ENCODE measurements at places on chromosomes 4 and X.

GRCh38 chr4:183304067-183304466, 16.0 kb downstream of the CLDN22 start:
- no peak for DNase-seq

- no peak for DNase-seq
These were observed 119.1 kb upstream of the OTUD4 start for GRCh38 chr4:145299380-145300076.

- DNase-seq, result no peak
These were observed 374.3 kb downstream of the IQCM start for GRCh38 chr4:149441338-149441737.

GRCh38 chrX:43666311-43666912, 10.3 kb downstream of the MAOA start:
- no peak for DNase-seq

GRCh38 chr4:163251204-163251603, 81.2 kb downstream of the NPY1R start:
- no peak for DNase-seq

GRCh38 chrX:47518144-47518543, 35.1 kb upstream of the ZNF41 start:
- no peak for DNase-seq

DNA sequence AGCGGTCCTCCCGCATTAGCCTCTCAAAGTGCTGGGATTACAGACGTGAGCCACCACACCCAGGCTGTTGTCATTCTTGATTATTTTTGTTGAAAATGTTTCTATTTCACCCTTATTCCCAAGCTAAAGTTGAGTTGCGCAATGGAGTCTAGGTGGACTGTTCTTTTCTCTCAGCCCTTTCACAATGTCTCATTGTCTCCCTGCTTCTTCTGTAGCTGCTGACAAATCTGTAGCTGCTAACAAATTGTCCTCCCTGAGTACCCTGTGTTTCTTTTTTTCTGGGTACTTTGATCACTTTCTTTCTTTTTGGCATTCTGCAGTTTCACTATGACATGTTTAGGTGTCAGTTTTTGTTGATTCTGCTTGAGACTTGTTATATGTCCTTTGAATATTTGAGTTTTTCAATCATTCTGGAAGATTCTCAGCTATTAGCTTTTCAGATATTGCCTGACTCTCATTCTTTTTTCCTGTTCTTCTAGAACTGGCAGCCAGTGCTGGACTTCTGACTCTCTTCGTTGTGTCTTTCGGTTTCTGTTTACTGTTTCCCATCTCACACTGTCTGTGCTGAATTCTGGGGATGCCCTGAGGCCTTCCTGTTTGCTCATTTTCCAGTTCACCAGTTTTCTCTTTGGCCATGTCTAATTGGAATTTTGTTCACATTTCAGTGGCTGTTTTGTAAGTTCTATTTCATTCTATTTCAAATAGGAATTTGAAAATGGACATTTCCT, 6.6 kb downstream of the ABCD1 start:
- DNase-seq, result no peak

DNA sequence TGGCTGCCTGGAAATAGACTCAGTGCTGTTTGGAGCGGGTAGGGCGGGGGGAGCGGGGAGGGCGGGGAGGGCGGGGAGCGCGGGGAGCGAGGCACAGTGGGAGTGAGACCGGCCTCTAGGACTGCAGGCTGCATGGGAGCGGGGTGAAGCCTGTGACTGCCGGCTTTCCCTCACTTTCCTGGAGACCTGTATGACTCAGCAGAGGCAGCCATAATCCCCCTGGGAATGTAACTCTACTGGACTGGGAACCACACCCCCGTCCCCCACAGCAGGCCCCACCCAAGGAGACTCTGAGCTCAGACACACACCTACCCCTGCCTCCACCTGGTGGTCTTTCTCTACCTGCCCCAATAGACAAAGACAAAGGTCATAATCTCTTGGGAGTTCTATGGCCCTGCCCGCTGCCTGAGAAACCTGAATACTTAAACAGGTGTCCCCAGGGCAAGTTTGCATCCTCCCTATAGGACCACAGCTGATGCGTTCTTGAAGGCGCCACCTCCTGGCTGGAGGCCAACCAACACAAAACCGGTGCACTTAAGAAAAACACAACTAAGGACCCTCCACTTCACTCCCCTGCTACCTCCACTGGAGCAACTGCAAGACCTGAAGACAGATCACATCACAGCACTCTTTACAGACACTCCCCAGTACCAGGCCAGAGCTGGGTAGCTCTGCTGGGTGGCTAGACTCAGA, 18.0 kb downstream of the HDAC8 start:
- DNase-seq, result no peak

DNA sequence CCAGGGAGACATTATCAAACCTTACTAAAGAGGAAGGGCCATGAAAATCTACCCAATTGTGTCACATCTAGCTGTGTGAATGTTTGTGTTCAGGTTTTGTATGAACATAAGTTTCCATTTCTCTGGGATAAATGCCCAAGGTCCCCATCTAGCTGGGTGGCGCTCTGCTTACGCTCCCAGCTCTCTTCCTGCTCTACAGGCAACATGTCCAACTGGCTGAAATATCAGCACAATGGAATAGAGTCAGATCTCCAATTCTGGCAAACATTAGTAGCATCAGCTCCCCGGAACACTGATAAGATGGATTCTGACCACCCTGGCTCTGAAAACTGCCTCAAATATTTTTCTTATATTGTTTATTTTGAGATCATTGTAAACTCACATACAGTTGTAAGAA, 74.8 kb downstream of the IRF2 start:
- DNase-seq, result no peak

DNA sequence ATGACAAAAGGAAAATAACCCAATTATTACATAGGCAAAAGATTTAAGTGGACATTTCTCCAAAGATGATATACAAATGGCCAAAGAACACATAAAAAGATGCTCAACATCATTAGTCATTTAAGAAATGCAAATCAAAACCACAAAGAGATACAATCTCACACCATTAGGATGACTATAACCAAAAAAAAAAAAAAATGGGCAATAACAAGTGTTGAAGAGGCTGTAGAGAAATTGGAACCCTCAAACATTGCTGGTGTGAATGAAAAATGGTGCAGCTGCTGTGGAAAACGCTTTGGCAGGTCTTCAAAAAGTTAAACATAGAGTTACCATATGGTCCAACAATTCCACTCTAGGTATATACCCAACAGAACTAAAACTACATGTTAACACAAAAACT, 5.6 kb upstream of the PRDX4 start:
- DNase-seq, result no peak

- DNase-seq, result no peak
These were observed 124.5 kb upstream of the PLAC1 start for GRCh38 chrX:134782796-134783195.

GRCh38 chrX:118779581-118779980, 44.0 kb upstream of the ZCCHC12 start:
- DNase-seq, result no peak

GRCh38 chr4:73885574-73886267, 16.5 kb downstream of the CXCL1 start:
- DNase-seq, result no peak

DNA sequence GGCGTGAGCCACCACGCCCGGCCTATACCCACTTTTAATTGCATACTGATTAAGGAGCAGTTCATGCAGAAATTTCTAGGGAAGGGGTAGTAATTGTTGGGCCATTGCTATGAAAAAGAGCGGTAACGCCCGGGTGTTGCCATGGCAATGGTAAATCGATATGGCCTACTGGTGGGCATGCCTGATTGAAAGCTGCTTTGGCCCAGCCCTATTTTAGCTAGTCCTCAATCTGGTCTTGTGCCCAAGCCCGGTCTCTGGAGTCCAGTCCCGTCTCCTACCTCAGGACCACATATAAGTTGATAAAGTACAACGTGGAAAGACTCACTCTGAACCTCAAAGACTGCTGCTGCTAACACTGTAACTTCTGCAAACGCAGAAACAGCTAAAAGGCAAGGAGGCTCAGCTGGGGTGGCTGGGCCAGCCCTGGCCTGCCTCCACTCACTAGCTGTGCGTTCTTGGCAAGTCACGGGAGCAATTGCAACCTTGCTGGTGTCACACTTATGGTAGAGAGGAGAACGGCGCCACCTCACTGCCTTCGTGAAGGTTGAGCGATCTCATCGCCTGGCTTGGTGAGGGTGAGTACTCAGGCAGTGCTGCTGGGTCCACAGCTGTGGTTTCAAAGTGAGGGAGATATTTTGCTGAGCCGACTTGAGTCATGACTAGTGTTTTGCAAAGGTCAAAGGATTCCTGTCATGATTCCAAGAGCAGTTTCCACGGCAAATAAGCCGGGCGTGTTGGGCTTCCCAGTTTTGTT, 57.0 kb upstream of the GRPEL1 start:
- no peak for DNase-seq

- no peak for DNase-seq
These were observed 73.1 kb downstream of the QRFPR start for GRCh38 chr4:121307445-121308327.

DNA sequence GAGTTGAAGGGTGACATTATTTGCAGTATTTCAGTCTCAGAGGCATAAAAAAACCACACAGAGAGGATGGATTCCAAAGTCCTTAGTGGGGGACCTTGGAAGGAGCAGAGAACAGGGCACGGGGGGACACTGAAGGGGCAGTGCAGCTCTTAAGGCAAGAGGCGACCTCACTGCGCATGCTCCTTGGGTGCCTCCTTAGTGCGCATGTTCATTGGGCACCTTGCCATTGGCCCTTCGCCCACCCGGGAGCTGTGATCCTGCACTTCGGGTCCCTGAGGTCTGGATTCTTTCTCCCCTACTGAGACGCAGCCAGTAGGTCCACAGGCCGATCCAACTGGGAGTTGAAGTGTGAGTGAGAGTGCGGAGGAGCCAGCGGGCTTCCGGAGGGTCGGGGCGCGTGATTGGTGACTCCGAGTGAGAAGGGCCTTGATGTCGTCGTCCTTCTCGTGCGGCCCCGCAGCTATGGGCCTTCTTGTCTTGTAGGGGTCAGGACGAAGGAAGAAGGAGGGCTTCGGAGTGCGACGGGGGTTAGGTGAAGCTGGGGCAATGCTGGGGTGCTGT, at the start of gene XAGE5:
TSS of gene XAGE5 (plus strand) at position 223 of the 561 bp plus-strand sequence. CDS start 1,280 bp downstream, outside the sequence.
- DNase-seq, result no peak

GRCh38 chr4:70651864-70652506, 14.3 kb downstream of the JCHAIN start:
- no peak for DNase-seq

DNA sequence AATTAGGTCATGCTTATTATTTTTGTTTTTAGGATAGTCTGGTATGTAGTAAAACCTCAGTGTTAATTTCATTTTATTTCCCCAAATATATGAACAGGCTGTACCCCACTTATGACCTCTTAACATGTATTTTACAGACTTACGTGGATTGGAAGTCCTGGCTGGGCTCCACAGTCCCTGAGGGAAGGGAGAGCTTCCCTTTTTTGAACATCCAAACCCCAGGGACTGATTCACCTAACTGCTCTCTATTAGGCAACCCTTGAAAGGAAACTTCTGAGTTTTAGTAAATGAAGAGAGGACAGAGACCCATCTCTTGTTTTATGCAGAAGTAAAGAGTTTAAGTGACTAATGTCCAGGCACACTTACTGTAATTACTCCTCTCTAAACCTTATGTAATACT, 233.1 kb upstream of the SPRY1 start:
- DNase-seq, result no peak

DNA sequence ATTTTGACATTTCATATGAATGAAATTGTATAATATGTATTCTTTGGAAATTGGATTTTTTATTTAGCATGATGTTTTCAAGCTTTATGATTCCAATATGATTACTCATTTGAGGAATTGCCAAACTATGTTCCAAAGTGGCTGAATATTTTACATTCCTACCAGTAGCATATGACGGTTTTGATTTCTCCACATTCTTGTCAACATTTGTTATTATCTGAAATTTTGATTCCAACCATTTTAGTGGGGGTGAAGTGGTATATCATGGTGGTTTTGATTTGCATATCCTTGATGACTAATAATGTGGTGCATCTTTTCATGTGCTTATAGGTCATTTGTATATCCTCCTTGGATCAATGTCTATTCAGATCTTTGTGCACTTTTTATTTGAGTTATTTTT, 2.6 kb upstream of the BEX1 start:
- DNase-seq, result no peak

- no peak for DNase-seq
These were observed 15.8 kb downstream of the BCAP31 start for GRCh38 chrX:153708415-153708814.

DNA sequence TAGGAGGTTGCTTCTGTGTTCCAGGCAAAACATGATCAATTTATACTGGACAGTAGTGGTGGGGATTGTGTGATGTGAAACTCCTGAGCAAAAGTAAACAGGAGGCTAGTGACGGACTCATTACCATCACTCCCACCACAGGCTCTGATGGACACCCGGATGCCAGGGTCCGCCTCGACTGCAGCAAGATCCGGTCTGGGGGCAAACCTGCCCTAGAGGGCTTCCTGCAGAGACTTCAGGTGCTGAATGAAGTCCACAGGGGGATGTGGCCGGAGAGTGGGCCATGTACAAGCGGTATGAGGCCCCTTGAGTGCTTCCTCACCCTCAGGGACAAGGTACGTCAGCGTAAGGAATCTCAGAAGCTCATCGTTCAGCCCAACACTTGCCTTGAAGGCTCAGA, 23.4 kb upstream of the TECRL start:
- no peak for DNase-seq

DNA sequence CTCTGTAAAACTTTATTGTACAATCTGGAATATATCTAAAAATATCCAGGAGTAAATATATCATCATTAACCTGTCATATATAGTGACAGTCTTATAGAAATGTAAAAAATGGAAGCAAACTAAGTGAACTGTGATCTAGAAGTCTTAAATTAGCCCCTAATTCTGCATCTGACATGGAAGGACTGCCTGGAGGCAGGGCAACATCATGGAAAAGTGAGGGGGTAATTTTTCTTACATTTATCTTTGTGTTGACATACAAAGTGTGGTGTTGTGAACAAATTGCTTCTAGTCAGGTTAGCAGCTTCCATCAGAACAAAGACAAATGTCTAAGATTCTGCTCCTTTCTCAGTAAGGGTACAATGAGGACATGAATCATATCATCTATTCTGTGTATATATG, 186.3 kb downstream of the C4orf33 start:
- DNase-seq, result no peak

DNA sequence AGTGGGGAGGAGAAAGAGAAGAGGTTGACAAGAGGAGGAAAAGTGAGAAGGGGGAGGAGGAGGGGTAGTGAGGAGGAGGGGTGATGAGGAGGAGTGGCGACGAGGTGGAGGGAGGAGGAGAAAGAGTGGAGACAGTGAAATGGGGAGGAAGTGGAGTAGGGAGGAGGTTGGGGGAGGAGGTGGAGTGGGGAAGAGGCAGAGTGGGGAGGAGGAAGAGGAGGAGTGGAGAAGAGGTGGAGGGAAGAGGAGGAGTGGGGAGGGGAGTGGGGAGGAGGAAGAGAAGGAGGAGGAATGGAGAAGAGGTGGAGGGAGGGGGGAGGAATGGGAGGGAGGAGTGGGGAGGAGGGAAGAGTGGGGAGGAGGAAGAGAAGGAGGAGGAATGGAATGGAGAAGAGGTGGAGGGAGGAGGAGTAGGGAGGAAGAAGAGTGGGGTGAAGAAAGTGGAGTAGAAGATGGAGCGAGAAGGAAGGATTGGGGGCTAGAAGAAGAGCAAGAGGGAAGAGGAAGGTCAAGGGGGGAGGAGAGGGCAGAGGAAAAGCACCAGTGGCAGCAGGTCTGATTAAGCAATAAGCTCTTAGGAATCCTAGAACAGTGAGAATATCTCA, 50.0 kb upstream of the MTNR1A start:
- DNase-seq, result no peak

All from stimulated activated CD8-positive, alpha-beta memory T cell treated with anti-CD3 and anti-CD28 coated beads, Interleukin-4, amount 100 ng/mL, for 1 hour (primary cell).